ENCODE measurements at places on chromosomes 7 and 10.

- no peak overlapping the region for H3K4me3 ChIP-seq
- no peaks in the 10 kb centered on the region for H3K36me3 ChIP-seq
These were observed 158.6 kb upstream of the MAGI2 start for GRCh38 chr7:79612022-79612421.

GRCh38 chr10:126957111-126957510 is 51.9 kb downstream of the DOCK1 start:
- no peak overlapping the region for H3K4me3 ChIP-seq
- no peak overlapping the region for H3K27ac ChIP-seq
- DNase-seq, result no peak
- H3K4me1 ChIP-seq, result peaks cover 4% of the 10 kb centered on the region

GRCh38 chr10:61183967-61184366 is 240.0 kb upstream of the RHOBTB1 start:
- no peak overlapping the region for H3K27ac ChIP-seq
- no peaks in the 10 kb centered on the region for H3K36me3 ChIP-seq
- no peaks in the 10 kb centered on the region for H3K27me3 ChIP-seq
- DNase-seq, result no peak

GRCh38 chr10:29959586-29959985 is 99.8 kb downstream of the JCAD start:
- no peak overlapping the region for H3K27ac ChIP-seq
- peaks cover 8% of the 10 kb centered on the region for H3K27me3 ChIP-seq
- H3K36me3 ChIP-seq, result no peaks in the 10 kb centered on the region
- H3K4me3 ChIP-seq, result no peak overlapping the region
- no peaks in the 10 kb centered on the region for H3K4me1 ChIP-seq

GRCh38 chr7:48299580-48300169 is 128.4 kb downstream of the ABCA13 start:
- no peaks in the 10 kb centered on the region for H3K36me3 ChIP-seq
- no peak for DNase-seq
- H3K4me1 ChIP-seq, result no peaks in the 10 kb centered on the region
- H3K27me3 ChIP-seq, result peaks cover 4% of the 10 kb centered on the region

GRCh38 chr10:95431900-95432342 is 129.2 kb downstream of the SORBS1 start:
- H3K4me3 ChIP-seq, result no peak overlapping the region
- H3K27ac ChIP-seq, result no peak overlapping the region
- H3K27me3 ChIP-seq, result peaks cover 12% of the 10 kb centered on the region

GRCh38 chr10:77311186-77311585 is 326.4 kb downstream of the KCNMA1 start:
- no peak for DNase-seq
- H3K27me3 ChIP-seq, result no peaks in the 10 kb centered on the region
- H3K36me3 ChIP-seq, result no peaks in the 10 kb centered on the region
- no peak overlapping the region for H3K4me3 ChIP-seq
- no peaks in the 10 kb centered on the region for H3K4me1 ChIP-seq
- H3K27ac ChIP-seq, result no peak overlapping the region

DNA sequence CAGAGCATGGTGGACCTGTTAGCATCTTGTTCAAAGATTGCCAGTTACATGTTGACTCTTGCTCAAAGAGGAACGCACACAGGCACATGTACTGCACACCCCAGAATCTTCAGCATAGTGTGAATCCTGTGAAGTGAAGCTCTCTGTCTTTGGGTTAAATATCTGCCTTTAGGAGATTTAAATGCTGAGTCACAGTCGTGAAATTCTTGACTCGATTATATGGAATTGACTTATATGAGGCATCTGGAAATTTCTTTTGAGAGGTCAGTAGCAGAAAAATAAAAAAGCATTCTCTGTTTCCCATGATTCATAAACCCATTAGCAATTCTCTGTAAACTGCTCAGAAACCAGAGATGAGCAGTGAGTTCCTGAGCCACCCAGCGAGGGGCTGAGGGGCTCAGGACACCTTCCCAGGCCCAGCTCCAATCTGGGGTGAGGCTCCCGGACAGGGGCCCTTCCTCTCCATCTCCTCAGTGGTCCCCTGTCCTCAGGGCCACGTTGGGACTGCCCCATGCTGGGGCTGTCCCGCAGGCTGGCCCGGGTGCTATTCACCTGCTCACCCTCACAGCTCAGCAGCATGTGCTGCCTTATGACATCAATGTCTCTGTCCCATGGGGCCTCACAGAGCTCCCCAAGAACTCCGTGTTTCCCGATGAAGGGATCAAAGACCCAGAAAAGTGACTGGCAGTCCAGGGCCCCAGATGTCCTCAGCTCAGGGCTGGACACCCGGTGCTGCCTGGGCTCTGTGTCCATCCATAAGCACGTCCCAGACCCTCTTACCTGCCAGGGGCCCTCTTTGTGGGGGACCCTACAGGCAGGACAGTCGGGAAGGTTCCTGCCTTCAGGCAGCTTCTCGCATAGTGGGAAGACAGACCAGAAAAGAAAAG is 50.0 kb upstream of the INSIG1 start:
- DNase-seq, result no peak
- H3K4me1 ChIP-seq, result no peaks in the 10 kb centered on the region
- peaks cover 7% of the 10 kb centered on the region for H3K27me3 ChIP-seq
- H3K4me3 ChIP-seq, result no peak overlapping the region
- no peak overlapping the region for H3K27ac ChIP-seq

GRCh38 chr7:150753826-150754603 is 16.8 kb downstream of the GIMAP5 start:
- no peaks in the 10 kb centered on the region for H3K36me3 ChIP-seq
- H3K4me3 ChIP-seq, result no peak overlapping the region
- peaks cover 4% of the 10 kb centered on the region for H3K27me3 ChIP-seq

- H3K36me3 ChIP-seq, result no peaks in the 10 kb centered on the region
- H3K4me1 ChIP-seq, result no peaks in the 10 kb centered on the region
- DNase-seq, result no peak
- H3K27ac ChIP-seq, result no peak overlapping the region
These were observed 35.4 kb downstream of the TBATA start for GRCh38 chr10:70749756-70750155.

GRCh38 chr7:50359995-50360925 is 55.7 kb downstream of the IKZF1 start:
- peaks cover 60% of the 10 kb centered on the region for H3K4me1 ChIP-seq
- no peak for DNase-seq
- peaks cover 49% of the 10 kb centered on the region for H3K36me3 ChIP-seq
- H3K27me3 ChIP-seq, result no peaks in the 10 kb centered on the region
- H3K4me3 ChIP-seq, result no peak overlapping the region
- peak overlapping the region; percentile 91 for H3K27ac ChIP-seq

DNA sequence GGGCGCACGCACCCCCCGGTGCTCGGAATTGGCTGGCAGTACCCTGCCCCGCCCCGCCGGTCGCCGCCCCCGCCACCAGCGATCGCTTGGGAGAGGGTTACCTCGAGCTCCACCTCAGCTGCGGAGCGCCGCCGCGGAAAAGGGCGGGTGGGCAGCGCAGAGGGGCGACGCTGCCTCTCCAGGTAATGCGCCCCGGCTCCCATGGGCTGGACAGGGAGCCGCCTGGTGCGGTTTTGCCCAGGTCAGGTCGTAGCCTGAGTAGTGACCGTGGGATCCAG is 1.3 kb downstream of the PFKFB3 start:
- DNase-seq, result peak; percentile 32
- H3K4me1 ChIP-seq, result peaks cover 21% of the 10 kb centered on the region
- H3K4me3 ChIP-seq, result peak overlapping the region; percentile 97

DNA sequence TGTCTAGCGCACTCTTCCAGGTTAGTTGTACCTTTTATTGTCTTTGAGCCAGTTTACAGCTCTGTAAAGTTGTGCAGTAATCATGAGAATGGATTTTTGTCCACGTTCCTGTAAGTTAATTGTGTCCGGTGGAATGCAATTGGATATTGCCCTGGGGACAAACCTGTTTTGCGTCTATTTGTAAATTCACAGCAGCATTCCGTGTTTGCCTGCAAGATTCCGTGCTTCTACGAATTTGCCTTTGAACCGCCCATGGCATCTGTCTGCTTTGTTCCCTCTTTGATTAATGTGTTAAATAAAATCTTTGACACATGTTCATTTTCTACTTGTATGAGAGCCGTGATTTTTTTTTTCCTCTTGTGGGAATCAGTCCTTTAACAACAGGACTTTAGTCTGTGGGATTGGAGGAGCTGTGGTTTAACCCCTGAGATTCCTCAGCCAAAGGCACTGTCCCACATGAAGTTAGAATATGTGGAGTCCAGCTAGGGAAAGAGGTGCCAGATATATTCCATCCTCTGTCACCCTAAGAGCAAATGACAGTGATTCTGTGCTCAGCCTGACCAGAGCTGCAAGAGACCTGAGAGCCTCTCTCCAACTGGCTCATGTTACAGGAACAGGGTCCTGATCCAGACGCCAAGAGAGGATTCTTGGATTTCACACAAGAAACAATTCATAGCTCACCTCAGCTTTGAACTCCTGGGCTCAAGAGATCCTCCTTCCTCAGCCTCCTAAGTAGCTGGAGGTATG is 126.3 kb downstream of the COL26A1 start:
- no peaks in the 10 kb centered on the region for H3K4me1 ChIP-seq
- no peaks in the 10 kb centered on the region for H3K36me3 ChIP-seq
- no peak overlapping the region for H3K4me3 ChIP-seq
- no peak overlapping the region for H3K27ac ChIP-seq
- peaks cover 14% of the 10 kb centered on the region for H3K27me3 ChIP-seq

DNA sequence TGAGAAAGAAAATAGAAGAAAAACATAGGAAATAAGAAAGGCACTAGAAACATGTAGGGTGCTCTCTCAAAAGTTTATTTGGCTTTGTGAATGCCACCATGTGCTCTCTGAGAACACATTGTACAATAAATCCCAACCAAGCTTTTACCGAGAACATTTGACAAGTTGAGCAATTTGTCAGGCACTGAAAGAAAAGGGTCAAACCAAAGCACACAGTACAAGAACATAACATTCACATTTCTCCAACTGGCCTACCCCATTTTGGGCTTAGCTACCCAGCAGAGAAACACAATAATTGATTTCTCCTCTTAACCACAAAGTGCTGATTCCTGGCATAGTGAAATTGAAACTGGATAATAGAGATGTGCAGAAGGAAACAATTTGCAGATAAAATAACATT is 69.2 kb upstream of the SLC39A12 start:
- H3K4me3 ChIP-seq, result no peak overlapping the region
- no peak for DNase-seq
- no peaks in the 10 kb centered on the region for H3K36me3 ChIP-seq
- H3K27ac ChIP-seq, result no peak overlapping the region
- H3K4me1 ChIP-seq, result no peaks in the 10 kb centered on the region

DNA sequence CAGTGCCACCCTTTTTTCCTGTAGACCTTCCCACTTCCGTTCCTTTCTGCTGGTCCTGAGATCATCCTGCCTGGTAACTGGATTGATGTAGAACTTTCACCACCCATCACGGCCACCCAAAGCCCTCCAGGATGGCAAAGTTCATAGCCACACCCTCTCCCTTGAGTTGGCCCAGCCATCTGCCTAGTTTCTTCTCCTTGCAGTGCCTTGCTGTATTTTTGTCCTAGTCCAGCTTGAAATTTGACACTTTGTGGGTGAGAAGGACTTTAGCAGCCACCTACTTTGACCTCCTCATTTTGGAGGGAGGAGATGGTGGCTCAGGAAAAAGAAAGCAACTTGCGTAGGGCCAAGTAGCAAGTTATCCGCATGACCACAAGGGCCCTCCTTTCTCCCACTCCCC is 140.7 kb downstream of the BUB3 start:
- H3K27me3 ChIP-seq, result no peaks in the 10 kb centered on the region
- DNase-seq, result no peak
- no peaks in the 10 kb centered on the region for H3K4me1 ChIP-seq
- no peak overlapping the region for H3K4me3 ChIP-seq
- no peak overlapping the region for H3K27ac ChIP-seq

GRCh38 chr10:24879861-24880260 is 72.5 kb downstream of the PRTFDC1 start:
- no peaks in the 10 kb centered on the region for H3K27me3 ChIP-seq
- DNase-seq, result no peak
- H3K4me1 ChIP-seq, result peaks cover 16% of the 10 kb centered on the region
- no peak overlapping the region for H3K4me3 ChIP-seq
- H3K36me3 ChIP-seq, result peaks cover 2% of the 10 kb centered on the region
- no peak overlapping the region for H3K27ac ChIP-seq

DNA sequence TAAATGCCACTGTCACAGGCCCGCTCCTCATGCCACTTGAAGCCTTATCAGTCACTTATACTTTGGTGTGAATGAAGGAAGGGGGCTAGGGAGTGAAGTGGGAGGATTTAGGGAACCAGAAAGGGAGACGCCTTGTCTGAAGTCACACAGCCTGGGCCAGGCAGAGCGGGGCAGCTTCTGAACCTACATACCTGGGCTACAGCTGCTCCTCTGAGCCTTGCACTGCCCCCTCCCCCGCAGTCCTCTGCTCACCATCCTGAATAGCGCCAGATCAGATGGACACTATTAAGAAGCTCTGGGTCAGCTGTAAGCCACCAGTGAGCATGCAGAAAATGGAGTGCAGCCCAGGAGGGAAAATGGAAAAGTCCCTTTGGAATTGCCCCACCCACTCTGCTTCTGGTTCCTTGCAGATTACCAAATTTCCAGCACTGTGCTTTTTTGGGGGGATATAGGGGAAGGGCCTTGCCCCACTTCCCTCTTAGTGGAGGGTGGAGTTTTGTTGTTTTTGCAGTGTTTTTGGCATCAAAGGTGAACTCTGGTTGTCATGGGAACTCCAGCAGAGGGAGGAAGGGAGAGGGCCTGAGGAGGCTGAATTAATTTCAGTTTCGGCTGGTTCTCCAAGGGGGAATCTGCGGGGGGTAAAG is 35.0 kb upstream of the ADCYAP1R1 start:
- DNase-seq, result no peak
- H3K4me3 ChIP-seq, result no peak overlapping the region
- H3K27ac ChIP-seq, result no peak overlapping the region
- no peaks in the 10 kb centered on the region for H3K36me3 ChIP-seq
- H3K27me3 ChIP-seq, result peaks cover 18% of the 10 kb centered on the region
- no peaks in the 10 kb centered on the region for H3K4me1 ChIP-seq

GRCh38 chr7:139950881-139951525 is 111.7 kb downstream of the PARP12 start:
- peaks cover 11% of the 10 kb centered on the region for H3K36me3 ChIP-seq
- H3K27me3 ChIP-seq, result peaks cover 5% of the 10 kb centered on the region
- DNase-seq, result no peak
- peaks cover 5% of the 10 kb centered on the region for H3K4me1 ChIP-seq

DNA sequence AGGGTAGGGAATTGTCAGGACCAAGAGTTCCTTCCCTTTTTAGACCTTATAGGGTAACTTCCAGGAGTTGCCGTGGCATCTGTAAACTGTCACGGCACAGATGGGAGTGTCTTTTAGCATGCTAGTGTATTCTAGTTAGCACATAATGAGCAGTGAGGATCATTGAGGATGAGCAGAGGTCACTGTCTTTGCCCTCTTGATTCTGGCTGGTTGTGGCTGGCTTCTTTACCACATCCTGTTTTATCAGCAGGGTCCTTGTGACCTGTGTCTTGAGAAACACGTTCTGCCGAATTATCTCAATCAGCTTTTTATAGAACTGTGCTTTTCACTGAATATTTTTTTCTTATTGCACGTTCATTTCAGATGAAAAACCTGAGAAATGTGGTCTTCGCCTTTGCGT is 41.5 kb downstream of the MINPP1 start:
- peaks cover 28% of the 10 kb centered on the region for H3K36me3 ChIP-seq
- peaks cover 6% of the 10 kb centered on the region for H3K4me1 ChIP-seq
- no peak overlapping the region for H3K4me3 ChIP-seq
- H3K27ac ChIP-seq, result peak overlapping the region; percentile 45
- DNase-seq, result no peak

GRCh38 chr10:86221442-86222335 is 144.9 kb downstream of the GRID1 start:
- no peak overlapping the region for H3K27ac ChIP-seq
- DNase-seq, result no peak
- no peaks in the 10 kb centered on the region for H3K36me3 ChIP-seq
- peaks cover 8% of the 10 kb centered on the region for H3K4me1 ChIP-seq
- peaks cover 4% of the 10 kb centered on the region for H3K27me3 ChIP-seq
- no peak overlapping the region for H3K4me3 ChIP-seq

GRCh38 chr10:62457598-62457997 is 83.4 kb downstream of the ZNF365 start:
- no peak for DNase-seq
- H3K36me3 ChIP-seq, result no peaks in the 10 kb centered on the region
- no peaks in the 10 kb centered on the region for H3K27me3 ChIP-seq
- H3K4me3 ChIP-seq, result no peak overlapping the region
- H3K4me1 ChIP-seq, result peaks cover 23% of the 10 kb centered on the region
- no peak overlapping the region for H3K27ac ChIP-seq

Data from memory B cell (primary cell).